ENCODE measurements at places on chromosomes 2 and 18.

DNA sequence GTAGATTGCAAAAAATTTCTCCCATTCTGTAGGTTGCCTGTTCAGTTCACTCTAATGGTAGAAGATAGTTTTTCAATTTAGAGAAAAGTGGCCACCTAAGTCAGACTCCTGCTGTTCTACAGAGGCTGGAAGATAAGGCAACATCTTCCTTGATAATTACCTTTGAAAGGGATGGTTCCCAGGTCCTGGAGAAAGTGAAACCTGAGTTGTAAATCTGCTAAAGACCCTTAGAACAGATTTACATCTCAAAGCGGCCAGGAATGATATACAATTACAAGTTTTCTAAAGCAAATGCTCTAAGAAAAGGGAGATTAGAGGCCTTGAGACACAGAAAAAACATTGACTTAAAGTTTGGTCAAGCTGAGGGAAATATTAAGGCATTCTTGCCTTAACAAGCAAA lies 1350.2 kb upstream of the FAM98A start:
- DNase-seq = no peak

DNA sequence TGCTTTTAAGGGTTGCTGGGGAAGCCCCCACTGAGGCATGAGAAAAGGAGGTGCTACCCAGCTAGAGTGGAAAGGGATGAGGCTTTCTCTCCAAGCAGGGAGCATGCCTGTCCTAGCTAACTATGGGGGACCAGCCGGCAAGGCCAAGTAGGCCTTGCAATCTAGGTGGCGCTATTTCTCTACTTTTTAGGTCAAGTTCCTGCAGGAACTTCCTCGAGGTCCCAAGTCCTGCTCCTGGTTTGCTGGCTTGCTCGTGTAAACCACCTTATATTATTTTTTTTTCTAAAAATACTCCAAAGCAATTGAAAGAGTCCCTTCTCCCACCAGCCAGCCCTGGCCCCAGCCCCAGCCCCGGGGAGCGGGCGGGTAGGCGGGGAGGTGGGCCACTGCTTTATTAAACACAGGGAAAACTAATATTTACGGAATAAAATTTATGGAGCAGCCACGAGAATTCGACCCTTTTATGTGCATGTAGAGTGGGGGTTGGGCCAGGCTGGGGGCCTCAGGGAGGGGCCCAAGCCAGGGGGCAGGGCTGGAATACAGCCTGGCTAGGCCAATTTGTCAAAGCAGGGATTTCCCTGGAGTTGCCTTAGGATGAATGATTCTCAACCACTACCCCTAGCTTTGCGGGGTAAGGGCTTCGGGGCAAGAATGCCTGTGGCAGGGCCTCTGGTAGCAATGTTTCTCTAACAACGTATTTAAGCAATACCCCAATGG lies 12.8 kb upstream of the IHH start:
- peak; percentile 42 for DNase-seq

GRCh38 chr2:122203523-122203922 lies 448.1 kb downstream of the TSN start:
- DNase-seq = peak; percentile 55

- no peak for DNase-seq
These were observed 36.5 kb upstream of the MGAT5 start for GRCh38 chr2:134217351-134217750.

DNA sequence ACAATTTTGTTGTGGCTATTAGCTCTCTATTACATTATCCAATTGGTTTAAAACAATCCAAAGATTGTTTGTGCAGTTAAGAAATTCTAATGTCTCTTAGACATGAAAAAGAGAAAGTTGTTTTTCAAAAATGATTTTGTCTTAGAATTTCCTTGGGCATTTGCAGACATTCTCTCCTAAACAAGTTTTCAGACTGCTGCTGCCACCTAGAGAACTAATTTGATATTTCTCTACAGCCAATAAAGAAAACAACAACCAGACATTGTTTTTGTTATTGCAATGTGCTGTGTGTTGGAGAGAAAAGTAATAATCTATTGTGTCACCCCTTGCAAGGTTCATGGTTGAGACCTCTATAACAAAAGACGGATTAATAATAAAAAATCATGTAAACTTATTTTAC lies 119.0 kb upstream of the SYT4 start:
- DNase-seq = no peak

GRCh38 chr18:69528435-69528834 lies 127.7 kb downstream of the DOK6 start:
- DNase-seq = no peak

GRCh38 chr2:128494307-128494639 lies 175.6 kb upstream of the HS6ST1 start:
- no peak for DNase-seq

GRCh38 chr18:11998193-11998592 lies 16.9 kb downstream of the IMPA2 start:
- peak; percentile 70 for DNase-seq

DNA sequence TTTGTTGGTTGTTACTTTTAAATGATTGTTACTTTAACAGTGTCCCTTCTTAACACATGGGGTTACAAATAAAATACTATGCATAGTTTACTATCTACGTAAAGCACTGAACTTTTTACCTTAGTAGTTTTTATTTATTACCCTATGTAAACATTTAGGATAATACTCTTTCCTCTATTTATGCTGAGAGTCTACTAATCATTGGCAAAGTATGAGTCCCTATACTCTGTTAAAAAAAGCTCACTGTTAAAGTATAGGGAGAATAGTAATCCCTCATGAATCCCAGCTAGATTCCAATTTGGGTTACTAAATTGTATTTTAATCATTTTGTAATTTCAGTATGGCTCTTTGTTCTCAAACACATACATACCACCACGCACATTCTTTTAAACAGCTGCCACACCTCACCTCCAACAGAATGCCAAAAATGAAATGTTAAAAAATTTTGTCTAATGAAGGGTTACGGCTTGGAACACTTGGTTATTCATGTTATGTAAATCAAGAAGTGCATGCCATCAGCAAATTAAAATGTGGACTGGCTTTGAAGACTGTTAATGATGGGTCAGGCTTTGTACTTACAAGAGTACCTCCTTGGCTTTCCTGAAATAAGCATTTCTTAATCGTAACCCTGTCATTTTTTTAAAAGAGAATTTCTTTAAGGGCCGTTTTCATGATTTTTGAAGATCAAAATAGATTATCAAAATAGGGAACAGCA lies 104.9 kb downstream of the TMEM247 start:
- no peak for DNase-seq

GRCh38 chr2:32423536-32423935 lies 66.7 kb downstream of the BIRC6 start:
- no peak for DNase-seq

DNA sequence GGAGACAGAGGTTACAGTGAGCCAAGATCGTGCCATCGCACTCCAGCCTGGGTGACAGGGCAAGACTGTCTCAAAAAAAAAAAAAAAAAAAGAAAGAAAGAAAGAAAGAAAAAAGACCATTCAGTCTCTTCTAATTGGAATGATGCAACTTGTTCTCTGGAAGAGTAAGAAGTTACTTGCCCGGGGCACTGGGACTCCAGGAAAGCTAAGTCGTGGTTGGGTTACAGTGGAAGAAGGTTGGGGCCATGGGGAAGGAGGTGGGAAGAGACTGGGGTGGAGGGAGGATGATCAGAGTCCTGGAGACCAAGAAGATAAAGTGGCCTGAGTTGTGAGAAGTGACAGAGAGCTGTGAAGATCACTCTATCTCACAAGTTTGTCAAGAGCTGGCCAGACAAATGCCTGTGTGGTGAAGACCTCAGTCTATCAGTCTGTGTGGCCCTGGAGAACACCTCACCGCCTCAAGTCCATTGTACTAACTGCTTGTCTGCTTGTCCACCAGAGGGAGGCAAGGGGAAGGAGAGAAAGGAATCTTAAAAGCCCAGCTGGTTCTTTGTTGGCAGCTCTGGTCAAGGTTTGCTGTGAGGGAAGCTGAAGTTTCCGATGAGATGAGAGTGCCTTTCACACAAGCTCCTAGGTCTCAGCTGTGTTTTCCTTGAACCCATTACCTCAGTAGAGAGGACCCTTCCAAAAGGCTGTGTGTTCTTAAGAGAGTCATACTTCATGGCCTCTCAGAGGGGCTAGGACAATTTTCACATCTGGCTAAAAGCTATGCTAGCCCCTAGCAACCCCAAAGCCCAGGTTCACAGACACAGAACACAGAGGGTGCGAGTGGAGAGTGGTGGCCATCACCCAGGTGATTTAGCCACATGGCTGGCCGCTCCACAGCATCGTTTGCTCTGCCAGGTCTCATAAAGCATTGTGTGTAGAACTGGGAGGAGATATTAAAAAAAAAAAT lies 72.0 kb upstream of the TMEM178A start:
- DNase-seq = peak; percentile 66

- no peak for DNase-seq
These were observed 227.8 kb downstream of the TMEM163 start for GRCh38 chr2:134491022-134491421.

DNA sequence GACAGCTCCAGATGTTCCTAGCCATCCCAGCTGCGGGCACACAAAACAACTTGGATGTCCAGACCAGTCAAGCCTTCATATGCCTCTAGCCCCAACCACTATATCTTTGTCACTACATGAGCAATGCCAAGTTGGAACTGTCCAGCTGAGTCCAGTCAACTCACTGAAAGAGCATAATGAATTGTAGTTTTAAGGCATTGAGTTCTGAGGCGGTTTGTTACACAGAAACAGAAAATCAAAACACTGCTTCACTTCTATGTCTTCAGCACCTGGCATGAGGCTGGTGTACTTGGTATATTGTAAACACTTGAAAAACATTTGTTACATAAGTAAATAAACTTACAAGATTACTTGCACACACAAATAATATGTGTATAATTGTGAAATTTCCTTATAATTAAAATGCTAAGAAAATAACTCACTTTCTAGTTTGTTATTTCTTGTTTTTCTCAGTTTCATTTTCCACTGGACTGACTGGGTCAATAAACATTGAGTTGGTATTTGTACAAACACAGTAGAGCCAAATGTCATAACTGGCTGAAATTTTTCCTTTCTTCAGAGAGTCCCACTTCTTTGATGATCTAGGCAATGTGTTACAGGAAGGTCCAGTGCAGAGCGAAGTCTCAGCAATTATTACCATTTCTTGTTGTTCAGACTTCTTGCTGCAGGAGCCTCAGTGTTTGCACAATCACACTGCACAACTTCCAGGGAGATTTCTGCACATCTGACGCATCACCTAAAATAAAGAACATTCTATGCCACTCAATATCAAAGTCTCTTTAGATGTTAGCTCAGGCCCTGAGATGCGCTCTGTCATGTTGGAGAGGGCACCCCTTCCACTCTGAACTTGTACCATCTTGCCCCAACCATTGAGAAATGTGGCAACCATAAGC lies 38.2 kb upstream of the DPP4 start:
- DNase-seq = no peak

DNA sequence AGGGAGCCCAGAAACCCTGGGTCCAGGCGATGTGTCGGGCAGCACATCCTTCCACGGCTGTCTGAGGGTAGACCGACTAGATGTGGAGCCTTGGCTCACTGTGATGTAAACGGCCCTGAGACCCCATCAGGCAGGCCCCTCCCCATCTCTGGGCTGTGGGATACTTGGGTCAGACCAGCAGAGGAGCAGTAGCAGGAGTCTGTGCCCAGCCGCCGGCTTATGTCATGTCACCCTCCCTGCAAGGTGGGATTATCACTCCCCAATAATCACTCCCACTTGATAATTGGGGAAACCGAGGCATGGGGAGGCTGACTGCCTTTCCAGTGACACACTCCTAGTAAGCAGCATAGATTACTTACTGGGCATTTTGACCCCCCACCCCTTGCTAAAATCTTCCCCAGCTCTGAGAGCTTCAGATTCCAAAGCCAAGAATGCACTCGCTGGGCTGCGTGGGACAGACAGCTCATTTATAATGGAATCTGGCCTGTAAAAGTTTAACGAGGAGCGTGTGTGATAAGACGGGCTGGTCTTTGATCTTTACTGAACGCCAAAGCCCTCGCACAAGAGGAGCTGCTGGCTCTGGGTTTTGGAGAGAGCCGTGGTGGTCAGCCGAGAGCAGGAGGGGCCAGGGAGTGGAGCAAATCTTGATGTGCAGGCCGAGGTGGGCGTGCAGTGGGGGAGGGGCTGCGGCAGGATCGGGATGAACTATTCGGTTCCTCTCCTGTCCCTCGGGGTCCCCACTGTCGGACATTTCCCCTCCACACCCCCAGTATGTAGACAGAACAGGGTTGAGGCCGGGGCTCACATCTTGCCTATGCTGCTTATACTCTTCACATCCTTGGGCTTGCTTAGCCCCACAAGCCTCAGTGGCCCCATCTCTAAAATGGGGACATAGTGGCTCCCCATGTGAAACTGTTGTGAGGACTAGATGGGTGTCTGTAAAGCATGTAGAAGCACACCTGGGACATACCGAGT lies 200.0 kb downstream of the GLI2 start:
- no peak for DNase-seq

GRCh38 chr18:78901923-78902794 lies 77.5 kb upstream of the SALL3 start:
- DNase-seq = no peak

DNA sequence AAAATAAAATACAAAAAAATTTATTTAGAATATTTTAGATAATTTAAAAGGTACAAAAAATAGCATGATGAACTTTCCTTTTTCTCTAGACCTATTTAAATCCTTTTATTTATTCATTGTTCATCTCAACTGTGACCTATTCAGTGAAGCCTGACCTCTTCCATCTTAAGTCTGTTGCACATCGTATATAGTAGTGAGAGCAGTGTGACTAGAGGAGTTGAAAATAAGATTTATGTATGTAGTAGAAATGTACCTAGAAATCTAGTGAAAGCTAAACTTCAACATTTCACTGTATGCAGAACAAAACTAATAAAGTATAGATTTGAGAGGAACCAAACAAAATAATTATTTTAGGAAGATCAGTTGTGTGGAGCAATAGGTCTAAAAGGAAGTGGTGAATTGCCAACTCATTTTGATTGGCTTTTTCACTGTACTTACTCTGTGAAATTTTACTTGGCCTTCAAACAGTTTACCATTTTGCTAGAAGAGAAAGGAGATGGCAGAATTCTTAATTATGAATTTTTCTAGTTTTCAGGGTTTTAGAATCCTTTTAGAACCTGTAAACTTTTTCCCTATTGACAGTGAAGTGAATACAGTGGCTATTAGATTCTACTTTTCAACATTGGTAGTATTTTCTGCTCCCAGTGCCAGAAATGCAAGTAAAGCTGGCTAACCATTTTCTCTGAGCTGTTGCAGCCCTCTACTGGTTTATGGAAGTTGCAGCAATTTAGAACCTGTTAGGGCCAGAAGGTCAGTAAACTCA lies 11.0 kb downstream of the ANKRD12 start:
- peak; percentile 62 for DNase-seq

DNA sequence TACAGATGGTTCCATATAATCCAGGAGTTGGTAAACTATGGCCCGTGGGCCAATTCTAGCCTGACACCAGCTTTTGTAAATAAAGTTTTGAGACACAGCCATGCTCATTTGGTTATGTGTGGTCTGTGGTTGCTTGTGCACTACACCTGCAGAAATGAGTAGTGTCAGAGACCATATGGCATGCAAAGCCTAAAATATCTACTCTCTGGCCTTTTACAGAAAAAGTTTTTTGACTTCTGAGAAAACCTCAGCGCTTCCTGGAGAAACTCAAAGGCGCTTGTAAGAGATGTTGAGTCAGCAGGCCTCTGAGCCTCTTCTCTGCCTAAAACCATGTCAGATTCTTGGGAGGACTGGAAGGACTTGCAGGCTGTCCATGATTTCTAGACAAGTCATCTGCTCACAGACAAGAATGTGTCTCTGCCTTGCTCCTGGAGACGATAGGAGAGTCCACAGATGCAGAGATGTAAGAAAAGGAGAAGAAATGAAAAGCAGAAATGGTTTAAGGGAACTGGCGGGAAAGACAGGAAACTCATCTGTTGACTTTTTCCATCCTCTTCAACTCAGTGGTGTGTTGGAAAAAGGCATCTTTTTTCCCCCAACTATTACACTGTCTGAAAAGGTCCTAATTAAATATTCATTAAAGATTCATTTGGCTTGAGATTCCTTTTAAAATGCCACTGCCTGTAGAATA lies 5.2 kb downstream of the TTC39C start:
- DNase-seq = no peak
